Kidney tubule cell (primary cell): ENCODE measurements at places on chromosomes 3 and 15.

- no peak for DNase-seq
Measured at GRCh38 chr15:56038015-56038414, 44.6 kb upstream of the NEDD4 start.

GRCh38 chr3:115615001-115615814, 8.1 kb upstream of the GAP43 start:
- DNase-seq: peak; percentile 84

DNA sequence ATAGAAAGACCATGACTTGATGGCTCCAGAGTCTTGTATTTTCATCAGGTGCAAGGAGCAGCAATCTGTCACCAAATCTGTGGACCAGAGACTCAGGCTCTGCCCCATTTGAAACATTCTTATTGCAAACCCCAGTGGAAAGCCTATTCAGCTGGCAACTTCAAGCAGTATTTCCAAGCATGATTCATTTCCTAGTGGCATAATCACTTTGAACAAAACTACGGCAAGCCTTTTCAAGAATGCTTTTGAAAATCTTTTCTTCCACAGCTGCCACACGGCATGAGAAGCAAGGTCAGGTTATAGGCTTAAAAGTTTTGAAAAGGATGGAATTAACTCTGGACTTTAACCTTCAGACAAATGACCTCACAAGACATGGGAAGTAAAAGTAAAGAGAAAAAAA, 122.0 kb upstream of the BFSP2 start:
- DNase-seq: peak; percentile 6

GRCh38 chr15:83977992-83978391, 257.6 kb upstream of the GOLGA6L4 start:
- DNase-seq: no peak

- no peak for DNase-seq
Measured at GRCh38 chr3:11523572-11524101, 120.1 kb downstream of the VGLL4 start.

DNA sequence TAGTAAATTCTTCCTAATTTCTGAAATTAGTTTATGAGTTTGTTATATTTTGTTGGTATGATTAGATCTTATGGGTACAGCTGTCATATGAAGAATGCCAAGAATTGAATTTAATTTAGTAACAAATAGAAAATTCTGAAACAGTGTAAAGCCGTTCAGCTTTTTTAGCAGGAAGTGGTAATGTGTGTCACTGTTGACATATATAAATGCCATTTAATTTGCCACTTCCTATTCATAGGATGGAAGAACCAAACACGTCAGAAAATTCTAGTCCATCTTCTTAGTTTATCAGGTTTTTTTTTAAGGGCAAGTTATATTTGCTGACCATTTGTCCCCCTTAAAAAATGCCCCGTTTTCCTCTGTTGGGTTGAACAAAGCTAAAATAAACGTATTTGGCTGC, 43.0 kb downstream of the RAB8B start:
- DNase-seq: no peak

- DNase-seq: peak; percentile 9
Measured at GRCh38 chr3:57892423-57892822, 115.8 kb upstream of the FLNB start.

DNA sequence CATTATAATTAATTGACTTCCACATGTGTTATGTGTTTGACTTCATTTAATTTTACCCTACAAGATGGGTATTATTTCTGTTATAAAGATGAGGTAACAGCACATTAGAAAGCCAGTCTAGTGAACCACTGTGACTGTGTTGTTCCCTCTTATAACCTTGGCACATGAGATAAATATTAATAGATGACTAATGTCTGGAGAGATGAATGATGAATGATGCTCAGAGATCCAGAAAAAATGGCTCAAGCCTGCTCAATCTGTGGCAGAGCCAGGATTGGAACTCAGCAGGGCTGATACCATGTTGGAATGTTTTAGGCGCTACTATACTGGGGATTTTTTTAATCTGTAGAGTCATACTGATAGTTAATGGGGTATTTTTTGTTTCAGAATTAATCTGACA, 118.8 kb upstream of the PTX3 start:
- DNase-seq: peak; percentile 81

DNA sequence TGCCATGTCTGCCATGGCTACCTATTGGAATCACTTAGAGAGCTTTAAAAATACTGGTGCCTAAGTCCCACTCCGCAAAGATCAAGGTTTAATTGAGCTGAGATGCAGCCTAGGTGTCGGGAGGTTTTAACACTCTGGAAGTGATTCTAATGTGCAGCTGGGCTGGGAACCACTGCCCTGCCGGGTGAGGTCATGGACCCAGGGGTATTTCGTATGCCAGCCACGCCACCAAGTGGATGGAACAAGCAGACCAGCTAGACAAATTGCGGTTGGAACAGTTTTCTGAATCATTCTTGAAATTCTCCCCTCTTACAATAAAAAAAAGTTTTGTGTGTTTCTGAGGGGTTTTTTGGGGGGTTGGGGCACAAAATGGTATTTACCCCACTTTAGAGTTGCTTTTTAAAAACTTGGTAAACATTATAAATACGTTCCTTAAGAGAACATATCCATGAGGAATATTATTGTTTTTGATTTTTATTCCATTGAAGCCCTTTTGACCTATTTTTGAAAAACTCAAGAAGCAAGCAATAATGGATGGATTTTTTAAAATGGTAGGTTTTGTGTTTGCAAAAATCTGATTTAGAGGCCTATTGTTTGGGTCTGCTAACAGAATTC, 66.2 kb upstream of the CSTA start:
- peak; percentile 81 for DNase-seq
